Kidney epithelial cell (primary cell): ENCODE measurements at places on chromosomes 13 and 19. TPM values are rescaled to one million over a fixed set of nuclear protein-coding genes. Genes with fewer than 3 reads are reported as not detected.
A peak's percentile ranks its signal among the peaks of the same experiment; 100 is the strongest.

The STOML3 gene
- total RNA-seq = not detected in 2 replicates

The GPR12 gene
- not detected in 2 replicates for total RNA-seq

The SBK3 gene
- total RNA-seq = 0.33 TPM in 1 of 2 replicates, not detected in the other

The TEAD2 gene
- total RNA-seq = 49.7 and 52.6 TPM in 2 replicates

The ZNF880 gene
- total RNA-seq = 20.9 and 22.9 TPM in 2 replicates

The ABHD8 gene
- 18.6 and 19.9 TPM in 2 replicates for total RNA-seq

The HPN gene
- 1.6 and 2.3 TPM in 2 replicates for total RNA-seq

The MLNR gene
- not detected in 2 replicates for total RNA-seq

The ZNF329 gene
- total RNA-seq = 5.7 and 10.5 TPM in 2 replicates

The CYP2A6 gene
- not detected in 2 replicates for total RNA-seq

The FGF22 gene
- not detected in 2 replicates for total RNA-seq

The CEACAM20 gene
- total RNA-seq = not detected in 2 replicates

The ZNF829 gene
- total RNA-seq = 3.0 and 4.0 TPM in 2 replicates

The LPAR2 gene
- 19.2 and 30.5 TPM in 2 replicates for total RNA-seq

The KATNAL1 gene
- 10.0 and 13.3 TPM in 2 replicates for total RNA-seq

The NR2F6 gene
- 89.4 and 107 TPM in 2 replicates for total RNA-seq

- no peak for DNase-seq
These were observed 89.3 kb downstream of the MIPEP start for GRCh38 chr13:23799945-23800344.

DNA sequence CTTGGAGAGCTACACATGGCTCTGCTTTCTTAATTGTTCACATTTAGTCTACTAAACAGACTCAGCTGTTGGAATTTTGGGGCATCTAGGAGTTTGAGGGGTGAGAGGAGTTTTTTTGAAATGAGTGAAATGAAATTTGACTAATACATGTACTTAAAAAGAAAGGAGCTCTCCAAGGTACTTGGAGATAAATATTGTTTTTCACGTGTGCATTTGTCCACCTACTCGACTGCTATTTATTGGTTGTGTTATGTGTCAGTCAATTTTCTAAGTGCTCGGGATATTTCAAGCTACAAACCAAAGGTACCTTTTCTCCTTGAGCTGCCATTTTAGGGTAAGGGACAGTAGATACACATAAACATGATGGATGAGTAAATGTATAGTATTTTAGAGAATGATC is 697.0 kb downstream of the LIG4 start:
- DNase-seq = no peak

GRCh38 chr13:48504606-48505005 is 28.3 kb downstream of the RCBTB2 start:
- DNase-seq = no peak

- no peak for DNase-seq
These were observed 777.9 kb downstream of the DACH1 start for GRCh38 chr13:71089056-71089455.

GRCh38 chr19:31784671-31785101 is 435.4 kb upstream of the TSHZ3 start:
- DNase-seq = peak; percentile 51

GRCh38 chr13:20799726-20800416 is 26.1 kb upstream of the EEF1AKMT1 start:
- DNase-seq = no peak

GRCh38 chr13:61255040-61255796 is 160.4 kb downstream of the PCDH20 start:
- no peak for DNase-seq

DNA sequence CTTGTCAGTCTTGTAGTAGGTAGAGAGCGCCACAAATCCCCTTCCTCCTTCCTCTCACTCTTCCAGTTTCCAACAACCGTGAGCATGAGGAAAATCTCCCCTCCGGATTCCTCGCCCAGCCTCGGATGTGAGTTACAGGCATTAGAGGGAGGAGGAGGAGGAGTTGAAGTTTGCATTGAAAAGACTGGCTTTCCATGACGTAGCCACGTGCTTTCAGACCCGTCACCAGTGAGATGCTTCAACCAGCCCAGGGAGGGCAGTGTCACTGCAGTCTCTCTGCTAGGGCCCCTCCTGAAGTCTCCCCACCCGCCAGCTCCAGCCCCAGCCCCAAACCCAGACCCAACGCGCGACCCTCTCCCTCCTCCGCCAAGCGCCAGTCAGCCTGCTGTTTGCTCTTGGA is 442 bp upstream of the FGF14 start:
- DNase-seq = peak; percentile 14

- no peak for DNase-seq
These were observed 972.1 kb upstream of the PRR20A start for GRCh38 chr13:56168581-56168980.

GRCh38 chr19:47176071-47176626 is 45.5 kb downstream of the SAE1 start:
- DNase-seq = no peak

DNA sequence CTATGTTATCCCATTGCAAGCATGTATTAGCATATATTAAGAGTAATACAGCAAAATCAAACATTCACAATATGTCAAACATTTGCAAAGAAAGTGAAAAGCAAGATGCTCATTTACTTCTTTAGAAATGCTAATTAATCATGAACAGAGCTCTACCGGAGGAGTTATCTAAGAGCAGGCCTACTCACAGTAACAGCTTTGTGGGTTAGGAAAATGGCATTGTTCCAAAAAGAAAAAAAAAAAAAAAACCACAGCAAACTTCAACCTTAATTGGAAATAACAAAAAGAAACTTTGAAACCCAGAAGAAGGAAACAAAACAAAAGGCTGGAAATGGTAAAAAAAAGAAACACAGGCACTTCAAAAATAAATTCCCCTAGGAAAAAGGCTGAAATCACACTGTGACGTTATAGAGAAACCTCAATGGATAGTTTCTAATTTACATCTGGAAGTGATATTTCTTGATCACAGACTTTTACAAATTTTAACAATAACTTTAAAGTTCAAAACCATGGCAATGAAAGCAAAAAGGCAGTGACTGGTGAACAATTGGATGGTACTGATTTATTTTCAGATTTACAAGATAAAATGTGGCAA is 1236.8 kb upstream of the SPRY2 start:
- DNase-seq = no peak

- no peak for DNase-seq
These were observed 7.0 kb downstream of the FAM124A start for GRCh38 chr13:51229101-51229719.

GRCh38 chr13:97371486-97372109 is 62.4 kb upstream of the RAP2A start:
- no peak for DNase-seq

DNA sequence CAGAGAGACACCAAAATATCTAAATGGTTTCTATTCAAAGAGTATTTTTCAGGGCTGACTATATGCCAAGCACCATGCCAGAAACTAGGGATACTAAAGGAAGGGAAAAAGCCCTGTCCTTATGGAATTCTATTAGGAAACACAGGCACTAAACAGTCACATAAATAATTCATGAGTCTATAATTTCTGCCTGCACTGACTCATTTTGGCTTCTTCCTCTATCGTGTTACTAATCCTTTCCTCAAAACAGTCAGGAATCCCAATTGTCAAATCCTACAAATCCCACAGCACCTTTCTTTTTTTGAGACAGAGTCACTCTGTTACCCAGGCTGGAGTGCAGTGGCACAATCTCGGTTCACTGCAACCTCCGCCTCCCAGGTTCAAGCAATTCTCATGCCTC is 29.2 kb downstream of the XPO4 start:
- DNase-seq = no peak

DNA sequence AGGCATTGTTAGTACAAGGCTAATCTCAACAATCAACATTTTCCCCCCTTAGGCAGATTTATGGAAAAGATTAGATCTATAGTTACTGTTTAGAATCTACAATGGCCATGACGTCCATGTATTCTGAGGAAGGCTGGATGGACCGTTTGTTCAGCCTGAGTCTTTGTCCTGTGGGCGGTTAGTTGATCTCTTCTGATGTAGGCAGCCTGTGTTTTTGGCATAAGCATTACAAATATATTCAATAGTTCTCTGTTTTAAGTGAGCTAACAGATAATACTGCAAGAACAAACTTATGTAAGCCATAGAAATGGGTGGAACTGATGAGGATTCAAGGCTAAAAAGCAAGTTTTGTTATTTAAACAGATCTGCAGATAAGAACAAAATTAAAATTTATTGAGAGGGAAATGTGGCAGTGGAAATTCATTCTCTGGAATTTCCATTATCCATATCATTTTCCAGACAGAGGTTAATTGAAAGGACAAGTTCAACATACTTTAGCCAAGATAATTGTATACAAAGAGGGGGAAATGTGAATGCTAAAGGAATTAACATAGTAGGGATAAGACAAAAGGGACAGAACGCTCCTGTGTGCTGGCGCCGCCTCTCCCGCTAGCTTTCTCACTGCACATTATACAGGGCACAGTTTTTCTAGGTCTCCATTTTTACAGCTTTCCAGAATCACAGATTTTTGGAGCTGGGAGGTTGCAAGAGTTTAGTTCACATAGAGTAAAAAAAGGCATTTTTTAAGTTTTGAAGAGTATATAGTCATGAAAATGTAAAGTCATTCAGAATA is 48.6 kb downstream of the FAM124A start:
- DNase-seq = no peak
